Metanephros (tissue), 2 donors: ENCODE measurements at places on chromosomes 7 and 10. TPM values are rescaled to one million over a fixed set of nuclear protein-coding genes. Genes with fewer than 3 reads are reported as not detected.

TRIM74 gene
- total RNA-seq = 1.6 TPM

SLC18A3 gene
- not detected for total RNA-seq

GJD4 gene
- total RNA-seq = not detected

ITGA8 gene
- total RNA-seq = 64.9 TPM

BLNK gene
- 25.1 TPM for total RNA-seq

GPR85 gene
- total RNA-seq = 1.5 TPM

CYP3A4 gene
- not detected for total RNA-seq

ADAM22 gene
- total RNA-seq = 18.6 TPM

HHEX gene
- total RNA-seq = 5.3 TPM

MACC1 gene
- total RNA-seq = 26.9 TPM

CALCR gene
- total RNA-seq = 1.8 TPM

FZD8 gene
- total RNA-seq = 34.4 TPM

HOXA10 gene
- 98.8 TPM for total RNA-seq

ADCYAP1R1 gene
- total RNA-seq = 1.9 TPM

PDE1C gene
- 8.6 TPM for total RNA-seq

NRCAM gene
- total RNA-seq = 17.8 TPM

KLF14 gene
- 1.2 TPM for total RNA-seq

VWC2 gene
- 0.70 TPM for total RNA-seq

ZNF786 gene
- 9.1 TPM for total RNA-seq

LCOR gene
- 43.8 TPM for total RNA-seq
